Fibroblast of the aortic adventitia (primary cell): ENCODE measurements at places on chromosomes 2 and 18. TPM values are rescaled to one million over a fixed set of nuclear protein-coding genes. Genes with fewer than 3 reads are reported as not detected.

The KCNIP3 gene
- 0.25 and 2.9 TPM in 2 replicates for total RNA-seq

The HJURP gene
- 1.1 and 34.9 TPM in 2 replicates for total RNA-seq

The GALR1 gene
- under 0.01 TPM in 1 of 2 replicates, not detected in the other for total RNA-seq

The MYO5B gene
- 0.09 and 0.16 TPM in 2 replicates for total RNA-seq

The CD226 gene
- total RNA-seq = 0.08 and 0.99 TPM in 2 replicates

The LRRFIP1 gene
- 29.2 and 49.0 TPM in 2 replicates for total RNA-seq

The HADHA gene
- 135 and 174 TPM in 2 replicates for total RNA-seq

The RGPD4 gene
- 0.16 TPM in 1 of 2 replicates, not detected in the other for total RNA-seq
